ENCODE measurements at places on chromosomes 5 and 9. TPM values are rescaled to one million over a fixed set of nuclear protein-coding genes. Genes with fewer than 3 reads are reported as not detected.

DNA sequence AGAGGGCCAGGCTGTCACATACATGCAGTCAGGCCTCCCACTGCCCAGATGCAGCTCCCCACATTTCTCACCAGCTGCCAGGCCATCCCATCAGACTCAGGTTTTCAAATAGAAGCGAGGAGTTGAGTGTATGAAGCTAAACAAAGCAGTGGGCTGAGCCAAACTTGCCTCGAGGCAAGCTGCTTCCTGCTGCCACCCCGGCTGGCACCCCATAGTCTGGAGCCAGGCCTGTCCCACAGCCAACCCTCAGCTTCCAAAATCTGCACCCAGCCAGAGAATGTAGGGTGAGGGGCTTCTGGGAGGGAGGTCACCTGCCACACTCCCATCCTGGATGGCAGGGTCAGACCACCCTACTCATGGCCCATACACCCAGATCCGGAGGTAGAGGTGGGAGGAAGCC, 22.3 kb upstream of the ALDH1B1 start:
- H3K36me3 ChIP-seq = no peaks in the 10 kb centered on the region
- no peak overlapping the region for H3K4me3 ChIP-seq
- no peaks in the 10 kb centered on the region for H3K4me1 ChIP-seq
- no peaks in the 10 kb centered on the region for H3K27me3 ChIP-seq
- no peak overlapping the region for H3K27ac ChIP-seq
- no peak for DNase-seq

GRCh38 chr5:116441223-116441622, 133.4 kb downstream of the SEMA6A start:
- H3K4me1 ChIP-seq = peaks cover 22% of the 10 kb centered on the region
- no peak for DNase-seq
- H3K4me3 ChIP-seq = no peak overlapping the region
- H3K36me3 ChIP-seq = peaks cover under 1% of the 10 kb centered on the region
- H3K27me3 ChIP-seq = no peaks in the 10 kb centered on the region

DNA sequence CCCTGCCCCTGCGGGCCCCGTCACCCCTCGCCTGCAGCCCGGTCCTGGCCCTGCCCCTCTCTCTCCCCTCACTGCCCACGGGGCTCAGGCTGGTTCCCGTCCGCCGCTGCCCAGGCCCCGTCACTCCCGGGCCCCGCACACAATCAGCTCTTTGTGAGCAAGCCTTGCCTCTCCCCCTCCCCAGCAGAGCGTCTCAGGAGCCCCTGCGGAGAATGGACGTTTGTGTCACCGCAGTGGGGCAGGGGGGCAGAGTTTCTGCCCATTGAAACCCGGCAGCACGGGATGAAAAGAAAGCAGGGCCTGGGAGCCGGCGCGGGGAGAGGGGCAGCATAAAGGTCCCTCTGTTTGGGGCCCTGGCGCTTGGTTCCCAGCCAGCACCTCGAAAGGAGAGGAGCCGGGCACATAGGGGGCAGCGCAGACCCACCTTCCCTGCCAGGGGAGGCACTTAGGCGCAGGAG, 13.5 kb upstream of the NUP214 start:
- H3K27ac ChIP-seq = no peak overlapping the region
- no peaks in the 10 kb centered on the region for H3K36me3 ChIP-seq
- no peaks in the 10 kb centered on the region for H3K4me1 ChIP-seq
- peaks cover 4% of the 10 kb centered on the region for H3K27me3 ChIP-seq
- H3K4me3 ChIP-seq = no peak overlapping the region

DNA sequence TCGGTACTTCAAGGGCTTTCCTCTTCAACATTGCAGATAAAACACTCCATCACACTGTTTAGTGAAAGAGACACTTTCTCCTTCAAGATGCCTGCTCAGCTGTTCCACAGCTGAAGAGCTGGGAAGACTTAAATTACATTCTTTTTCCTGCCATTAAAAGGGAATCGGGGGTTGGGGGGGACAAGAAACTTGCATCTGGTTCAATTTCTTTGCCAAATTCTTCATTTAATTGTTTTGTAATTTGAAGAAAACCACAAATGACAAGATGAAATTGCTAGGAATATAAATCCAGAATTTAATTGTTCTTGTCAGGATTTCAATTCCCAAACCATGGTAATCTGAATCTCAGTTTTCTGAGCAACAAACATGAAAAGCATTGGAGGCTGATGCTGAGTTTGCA, 478.3 kb downstream of the EBF1 start:
- no peaks in the 10 kb centered on the region for H3K4me1 ChIP-seq
- no peak for DNase-seq
- H3K4me3 ChIP-seq = no peak overlapping the region
- no peak overlapping the region for H3K27ac ChIP-seq
- no peaks in the 10 kb centered on the region for H3K27me3 ChIP-seq
- no peaks in the 10 kb centered on the region for H3K36me3 ChIP-seq

DNA sequence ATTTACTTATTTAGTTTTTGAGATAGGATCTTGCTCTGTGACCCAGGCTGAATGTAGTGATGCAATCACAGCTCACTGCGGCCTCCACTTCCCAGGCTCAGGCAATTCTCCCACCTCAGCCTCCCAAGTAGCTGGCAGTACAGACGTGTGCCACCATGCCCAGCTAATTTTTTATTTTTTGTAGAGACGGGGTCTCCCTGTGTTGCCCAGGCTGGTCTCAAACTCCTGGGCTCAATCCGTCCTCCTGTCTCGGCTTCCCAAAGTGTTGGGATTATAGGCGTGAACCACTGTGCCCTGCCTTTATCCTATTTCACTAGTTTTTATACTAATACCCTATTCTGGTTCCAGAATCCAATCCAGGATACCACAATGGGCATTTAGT, 6.8 kb downstream of the RPS14 start:
- no peak for DNase-seq
- no peaks in the 10 kb centered on the region for H3K27me3 ChIP-seq
- no peak overlapping the region for H3K27ac ChIP-seq
- H3K4me3 ChIP-seq = no peak overlapping the region
- H3K36me3 ChIP-seq = peaks cover 54% of the 10 kb centered on the region
- H3K4me1 ChIP-seq = peaks cover 11% of the 10 kb centered on the region

- H3K27ac ChIP-seq = no peak overlapping the region
- no peak overlapping the region for H3K4me3 ChIP-seq
- H3K36me3 ChIP-seq = no peaks in the 10 kb centered on the region
- no peaks in the 10 kb centered on the region for H3K4me1 ChIP-seq
Observed at GRCh38 chr5:146721073-146721815, 157.3 kb downstream of the PPP2R2B start.

DNA sequence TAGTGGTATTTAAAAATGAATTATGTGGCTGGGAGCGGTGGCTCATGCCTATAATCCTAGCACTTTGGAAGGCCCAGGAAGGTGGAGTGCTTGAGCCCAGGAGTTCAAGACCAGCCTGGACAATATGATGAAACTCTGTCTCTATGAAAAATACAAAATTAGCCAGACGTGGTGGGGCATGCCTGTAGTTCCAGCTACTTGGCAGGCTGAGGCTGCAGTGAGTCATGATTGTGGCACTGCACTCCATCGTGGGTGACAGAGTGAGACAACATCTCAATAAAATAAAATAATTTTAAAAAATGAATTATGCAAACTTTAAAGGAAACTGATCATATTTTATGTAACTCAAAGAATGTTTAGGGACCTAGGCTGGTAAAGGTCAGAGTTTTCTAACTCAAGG, 310.8 kb upstream of the DMRT1 start:
- no peak for DNase-seq
- H3K4me3 ChIP-seq = no peak overlapping the region
- no peaks in the 10 kb centered on the region for H3K27me3 ChIP-seq
- H3K36me3 ChIP-seq = no peaks in the 10 kb centered on the region
- H3K4me1 ChIP-seq = peaks cover 17% of the 10 kb centered on the region

- no peak overlapping the region for H3K4me3 ChIP-seq
- H3K4me1 ChIP-seq = no peaks in the 10 kb centered on the region
- no peaks in the 10 kb centered on the region for H3K27me3 ChIP-seq
- no peak for DNase-seq
Observed at GRCh38 chr5:122385808-122386207, 73.8 kb downstream of the SNCAIP start.

DNA sequence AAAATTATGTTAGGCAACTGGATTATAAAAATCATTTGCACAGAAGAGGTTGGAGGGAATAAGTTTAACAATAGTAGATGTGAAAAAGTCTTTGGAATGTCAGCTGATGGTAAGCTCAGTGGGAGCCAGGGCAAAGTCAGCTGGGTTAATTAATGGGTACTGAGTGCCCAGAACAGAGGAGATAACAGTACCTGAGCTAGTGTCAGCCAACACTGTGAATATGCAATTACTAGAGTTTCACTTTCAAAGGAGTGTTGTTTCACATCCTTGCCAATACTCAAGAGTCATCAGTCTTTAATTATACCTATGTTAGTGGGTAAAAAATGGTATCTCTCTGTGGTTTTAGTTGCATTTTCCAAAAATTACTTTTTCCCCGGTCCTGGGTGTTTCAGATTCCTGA, 135.1 kb downstream of the KIF4B start:
- no peak for DNase-seq
- no peak overlapping the region for H3K4me3 ChIP-seq
- no peak overlapping the region for H3K27ac ChIP-seq

Gene CNTNAP3
- 7.4 TPM for total RNA-seq

Gene MARVELD2
- total RNA-seq = 26.2 TPM

Gene CTNND2
- total RNA-seq = 6.0 TPM
